ENCODE measurements at places on chromosomes 3 and 15.

- DNase-seq: no peak
Measured at GRCh38 chr3:194976874-194977273, 291.2 kb downstream of the FAM43A start.

DNA sequence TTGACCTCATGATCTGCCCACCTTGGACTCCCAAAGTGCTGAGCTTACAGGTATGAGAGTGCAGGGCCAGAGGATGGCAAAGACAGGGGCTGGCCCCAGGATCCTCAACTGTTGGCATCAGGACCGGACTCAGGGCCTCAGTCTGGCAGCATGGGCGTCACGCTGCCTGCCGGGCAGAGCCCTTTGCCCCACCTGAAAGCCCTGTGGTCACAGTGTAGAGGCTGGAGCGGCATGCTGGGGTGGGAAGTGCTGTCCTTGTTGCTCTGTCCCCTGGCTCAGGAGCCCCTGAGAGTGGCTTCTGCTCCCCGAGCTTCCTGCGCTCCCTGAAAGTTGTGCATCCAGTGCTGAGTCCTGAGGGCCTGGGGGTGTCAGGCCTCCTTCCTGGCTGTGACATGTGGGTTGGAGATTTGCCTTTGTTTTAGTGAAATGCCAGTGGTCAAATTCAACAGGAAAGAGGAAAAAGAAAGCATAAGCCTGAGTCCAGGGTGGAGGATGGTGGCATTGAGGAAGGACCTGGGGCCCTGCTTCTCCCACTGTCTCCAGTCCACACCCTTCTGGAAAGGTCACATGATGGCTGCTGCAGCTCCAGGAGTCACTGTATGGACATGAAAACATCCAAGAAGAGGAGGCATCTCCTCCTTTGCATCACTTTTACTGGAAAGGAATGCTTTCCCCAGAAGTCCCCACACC, 147.2 kb downstream of the OR4M2 start:
- DNase-seq: no peak

- DNase-seq: no peak
Measured at GRCh38 chr3:149417174-149417573, 39.7 kb upstream of the TM4SF1 start.

DNA sequence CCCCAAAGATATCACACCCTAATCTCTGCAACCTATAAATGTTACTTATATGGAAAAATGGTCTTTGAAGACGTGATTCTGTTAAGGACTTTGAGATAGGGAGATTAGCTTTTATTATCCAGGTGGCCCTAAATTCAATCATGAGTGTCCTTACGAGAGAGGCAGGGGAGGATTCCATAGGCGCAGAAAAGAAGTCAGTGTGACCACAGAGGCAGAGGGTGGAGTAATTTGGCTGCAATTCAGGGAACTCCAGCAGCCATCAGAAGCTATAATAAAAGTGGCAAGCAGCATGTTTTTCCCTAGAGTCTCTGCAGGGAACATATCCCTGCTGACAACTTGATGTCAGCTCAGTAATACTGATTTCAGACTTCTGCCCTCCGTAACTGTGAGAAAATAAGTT, 315.2 kb upstream of the ROBO2 start:
- no peak for DNase-seq

- no peak for DNase-seq
Measured at GRCh38 chr3:179373938-179374337, 26.4 kb downstream of the MFN1 start.
